ENCODE measurements at places on chromosomes 11 and 22.

DNA sequence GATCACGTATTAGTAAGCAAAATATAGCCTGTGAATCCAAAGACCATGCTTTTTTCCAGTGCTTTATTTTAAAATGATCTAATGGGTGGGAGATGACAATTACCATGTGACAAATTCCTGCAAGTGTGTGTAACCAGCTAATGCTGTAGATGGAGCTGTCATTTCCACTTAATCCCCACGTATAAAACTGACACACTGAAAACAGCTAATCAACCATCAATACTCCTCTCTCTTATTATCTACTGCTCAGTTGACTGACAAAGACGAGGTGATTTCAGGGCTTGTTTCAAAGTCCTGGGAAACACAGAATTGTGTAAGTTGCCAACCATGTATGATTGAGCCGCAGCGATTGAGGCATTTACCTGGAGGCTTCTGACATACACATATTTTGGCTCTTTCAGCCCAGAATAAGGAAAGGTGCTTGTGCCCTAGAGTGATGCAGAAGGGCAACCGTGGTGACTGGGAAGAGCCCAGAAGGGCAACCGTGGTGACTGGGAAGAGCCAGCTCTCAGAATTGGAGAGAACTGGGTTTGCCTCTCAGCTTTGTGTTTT is 9.7 kb downstream of the SLN start:
- no peak for DNase-seq

GRCh38 chr11:128848815-128849455 is 18.2 kb downstream of the KCNJ1 start:
- no peak for DNase-seq

- no peak for DNase-seq
These were observed at the start of gene RAC2 for GRCh38 chr22:37244114-37244921. TSS of gene RAC2 (minus strand) at chr22:37244269. CDS start at chr22:37244148, 121 bp downstream.

DNA sequence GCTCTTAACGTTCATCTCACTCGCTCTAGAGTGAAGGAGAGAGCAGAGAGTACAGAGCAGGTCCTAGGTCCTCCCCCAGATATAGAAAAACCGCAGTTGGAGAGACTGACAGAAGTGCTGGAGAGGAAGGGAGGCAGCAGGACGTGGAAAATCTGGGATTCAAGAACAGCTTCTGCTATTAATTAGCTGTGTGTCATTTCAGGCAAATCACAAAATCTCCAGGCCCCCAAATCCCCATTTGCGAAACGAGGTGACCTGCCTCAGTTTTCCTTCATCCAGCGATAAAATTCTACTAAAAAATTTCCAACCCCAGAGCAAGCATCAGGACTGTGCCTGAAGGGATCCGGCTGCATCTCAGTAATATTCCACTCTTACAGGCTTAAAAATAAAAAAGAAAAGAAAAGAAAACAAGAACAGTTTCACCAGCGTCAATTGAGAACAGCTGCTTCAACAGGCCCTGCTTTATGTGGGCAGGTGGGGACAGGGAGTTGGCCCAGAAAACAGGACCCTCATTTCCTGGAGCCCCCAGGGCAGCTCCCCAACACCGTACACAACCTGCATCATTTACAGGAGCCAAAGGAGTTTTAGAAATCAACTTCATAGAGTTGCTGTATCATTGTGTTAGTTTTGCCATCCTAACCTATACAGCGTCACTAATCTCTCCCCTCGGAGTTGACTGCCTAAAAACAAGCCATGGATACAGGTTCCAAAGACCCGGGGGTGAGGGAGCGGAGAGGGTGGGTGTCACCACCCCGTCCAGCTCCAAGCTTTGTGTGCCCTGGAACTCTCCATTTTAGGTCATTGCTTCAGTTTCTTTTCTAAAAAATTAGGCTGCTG is 2.3 kb upstream of the MALAT1 start:
- DNase-seq: no peak

GRCh38 chr11:69919659-69920344 is 100.6 kb upstream of the FGF3 start:
- DNase-seq: no peak

GRCh38 chr11:117713538-117713991 is 83.5 kb downstream of the DSCAML1 start:
- no peak for DNase-seq

DNA sequence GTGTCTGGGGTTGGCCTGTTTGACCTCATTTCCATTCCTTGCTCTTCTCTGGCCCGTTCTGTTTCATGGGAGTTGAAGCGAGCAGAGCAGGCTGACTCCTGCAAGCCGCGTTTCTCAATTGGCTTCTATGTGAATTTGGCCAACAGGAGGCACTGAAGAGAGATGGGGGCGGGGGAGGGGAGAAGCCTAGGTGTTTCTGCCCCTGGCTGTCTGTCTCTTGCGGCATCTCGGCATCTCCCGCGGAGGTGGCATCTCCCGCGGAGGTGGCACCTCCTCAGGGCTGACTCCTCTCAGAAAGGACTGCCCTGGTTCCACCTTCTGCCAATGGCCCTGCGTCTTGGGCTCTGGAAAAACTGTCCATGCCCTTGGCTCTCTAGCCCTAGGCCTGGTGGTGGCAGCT is 125.6 kb upstream of the CSNK2A3 start:
- DNase-seq: no peak

DNA sequence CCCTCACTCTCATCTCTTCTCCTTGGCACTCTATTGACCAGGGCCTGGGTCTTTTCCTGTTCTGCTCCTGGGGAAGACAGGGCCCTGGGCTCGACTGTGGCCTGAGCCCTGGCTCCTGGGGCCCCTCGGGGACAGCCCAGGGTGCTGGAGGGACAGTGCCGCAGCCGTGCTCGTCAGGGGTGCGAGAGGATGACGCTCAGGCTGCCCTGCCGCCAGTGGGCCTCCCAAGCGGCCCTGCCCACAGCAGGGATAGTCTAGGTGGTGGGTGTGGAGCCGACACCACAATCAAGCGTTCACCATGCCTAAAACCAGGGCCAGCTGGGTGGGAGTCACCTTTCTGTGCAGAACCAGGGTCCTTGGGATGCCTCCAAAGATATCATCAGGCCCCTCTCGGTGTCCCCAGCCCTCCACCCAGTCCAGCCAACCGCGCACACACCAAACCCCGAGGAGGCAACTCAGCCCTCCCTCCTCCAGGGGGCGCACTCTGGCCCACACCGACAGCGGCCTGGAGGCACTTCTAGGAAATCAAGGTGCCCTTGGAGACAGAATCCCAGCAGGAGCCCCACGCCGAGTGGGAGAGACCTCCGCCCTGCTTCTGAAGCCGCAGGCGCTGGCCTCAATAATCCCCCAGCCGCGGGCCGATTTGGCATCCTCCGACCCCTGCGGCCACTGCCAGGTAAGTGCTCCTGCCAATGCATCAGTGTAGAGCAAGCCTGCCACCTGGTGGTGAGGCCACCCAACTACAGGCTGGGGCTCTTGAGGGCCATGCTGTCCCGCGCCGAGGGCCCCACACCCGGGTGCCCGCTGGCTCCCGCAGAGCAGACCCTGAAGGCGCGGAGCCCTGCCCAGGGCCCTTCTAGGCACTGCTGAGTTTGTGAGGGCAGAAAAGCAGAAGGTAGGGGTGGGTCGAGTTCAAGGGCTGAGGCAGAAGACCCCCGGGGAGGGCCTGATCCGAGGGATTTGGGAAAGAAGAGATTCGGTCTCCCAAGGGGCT is 496.4 kb downstream of the BUD13 start:
- no peak for DNase-seq

GRCh38 chr22:47767403-47767802 is 1005.0 kb downstream of the TBC1D22A start:
- no peak for DNase-seq

- DNase-seq: no peak
These were observed 7.9 kb downstream of the LRRC75B start for GRCh38 chr22:24584871-24585411.

- DNase-seq: no peak
These were observed 16.8 kb downstream of the EXT2 start for GRCh38 chr11:44112091-44112821.

DNA sequence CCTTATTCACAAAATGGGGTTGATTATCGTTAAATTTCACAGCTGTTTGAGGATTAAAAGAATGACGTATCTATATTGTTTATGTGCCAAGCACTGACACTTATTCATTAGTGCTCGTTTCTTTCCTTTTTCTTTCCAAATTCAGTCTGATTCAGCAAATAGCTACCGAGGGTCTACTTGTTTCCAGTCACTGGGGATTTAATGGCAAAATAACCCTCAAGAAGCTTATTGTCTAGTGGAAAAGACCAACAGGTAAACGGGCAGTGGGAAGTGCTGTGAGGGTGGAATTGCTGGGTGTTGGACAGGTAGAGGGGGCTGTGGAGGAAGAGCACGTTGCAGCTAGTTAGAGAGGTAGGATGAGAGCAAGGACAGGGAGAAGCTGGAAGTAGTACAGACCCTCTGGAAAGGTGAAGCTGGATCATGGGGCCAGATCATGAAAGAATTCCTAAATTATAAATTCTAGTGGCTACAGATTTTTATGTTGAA is 48.3 kb upstream of the BIRC3 start:
- no peak for DNase-seq

DNA sequence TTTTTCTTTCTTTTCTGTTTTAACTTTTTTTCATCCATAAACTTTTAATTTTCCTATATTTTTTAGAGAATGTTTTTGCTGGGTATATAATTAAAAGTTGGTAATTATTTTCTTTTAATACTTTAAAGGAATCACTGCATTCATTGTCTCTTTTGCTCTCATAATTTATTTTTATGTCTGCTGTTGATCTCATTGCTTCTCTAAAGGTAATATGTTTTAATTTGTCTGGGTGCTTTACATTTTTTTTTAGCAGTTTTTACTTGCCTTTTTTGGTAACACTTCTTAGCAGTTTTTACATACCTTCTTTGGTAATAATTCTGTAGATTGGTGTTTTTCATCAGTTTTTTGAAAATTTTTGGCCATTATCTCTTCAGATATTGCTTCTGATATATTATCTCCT is 89.4 kb upstream of the BMAL1 start:
- DNase-seq: no peak

GRCh38 chr22:49046546-49047361 is 780.9 kb downstream of the BRD1 start:
- DNase-seq: no peak

DNA sequence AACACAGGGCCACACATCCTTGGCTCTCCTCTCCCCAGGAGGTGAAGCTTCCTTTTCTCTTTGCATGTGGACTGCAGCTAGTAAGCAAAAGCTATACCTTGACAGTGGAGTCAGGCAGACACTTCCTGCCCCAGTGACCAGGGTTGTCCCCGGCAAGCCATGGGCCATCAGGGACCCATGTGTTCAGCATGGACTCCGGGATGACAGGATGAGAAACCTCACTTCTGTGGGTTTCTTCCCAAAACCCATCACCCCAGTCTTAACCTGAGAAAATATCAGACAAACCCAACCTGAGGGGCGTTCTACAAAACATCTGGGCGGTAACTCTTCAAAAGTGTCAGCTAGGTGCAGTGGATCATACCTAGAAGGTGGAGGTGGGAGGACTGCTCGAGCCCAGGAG is 40.2 kb downstream of the GNB1L start:
- DNase-seq: no peak

GRCh38 chr11:83249445-83249844 is 36.7 kb downstream of the CCDC90B start:
- DNase-seq: no peak

- no peak for DNase-seq
These were observed 882 bp upstream of the MAP4K2 start for GRCh38 chr11:64803846-64804345.

GRCh38 chr11:17722000-17722643 is 2.8 kb downstream of the MYOD1 start:
- no peak for DNase-seq

DNA sequence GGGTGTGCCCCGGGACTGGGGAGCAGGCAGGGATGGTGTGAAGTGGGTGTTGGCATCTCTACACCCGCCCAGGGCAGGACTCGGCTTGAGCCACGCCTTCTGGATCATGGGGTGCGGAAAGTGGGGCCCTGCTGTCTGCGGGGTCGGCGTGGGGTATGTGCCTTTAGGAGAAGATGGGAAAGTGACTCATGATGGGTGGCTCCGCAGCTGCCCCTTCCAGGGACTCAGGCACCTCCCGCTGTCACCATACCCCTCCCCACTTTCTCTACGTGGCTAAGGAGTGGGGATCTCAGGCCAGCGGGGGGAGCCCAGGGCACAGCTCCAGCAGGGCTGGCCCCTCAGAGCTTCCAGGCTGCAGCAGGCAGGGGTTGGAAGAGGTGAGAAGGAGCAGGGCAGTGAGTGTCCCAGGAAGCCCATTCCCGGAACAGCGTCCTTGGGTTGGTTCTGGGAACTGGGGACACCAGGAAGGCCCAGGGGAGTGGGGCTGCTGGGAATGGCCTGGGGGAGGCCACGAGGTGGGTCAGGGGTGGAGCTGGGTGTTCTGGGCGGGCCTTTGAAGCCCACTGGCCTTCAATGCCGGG is 102.9 kb upstream of the FGF3 start:
- no peak for DNase-seq

GRCh38 chr22:45878051-45878781 is 98.7 kb downstream of the WNT7B start:
- no peak for DNase-seq

GRCh38 chr22:47813661-47814060 is 1051.2 kb downstream of the TBC1D22A start:
- DNase-seq: no peak

GRCh38 chr22:43153899-43154298 is 2.5 kb downstream of the TSPO start:
- DNase-seq: no peak

GRCh38 chr22:39839917-39840510 is 53.5 kb downstream of the ENTHD1 start:
- no peak for DNase-seq

- no peak for DNase-seq
These were observed 4.3 kb downstream of the SCUBE1 start for GRCh38 chr22:43338766-43339345.

GRCh38 chr11:33615751-33616150 is 84.9 kb downstream of the C11orf91 start:
- no peak for DNase-seq

DNA sequence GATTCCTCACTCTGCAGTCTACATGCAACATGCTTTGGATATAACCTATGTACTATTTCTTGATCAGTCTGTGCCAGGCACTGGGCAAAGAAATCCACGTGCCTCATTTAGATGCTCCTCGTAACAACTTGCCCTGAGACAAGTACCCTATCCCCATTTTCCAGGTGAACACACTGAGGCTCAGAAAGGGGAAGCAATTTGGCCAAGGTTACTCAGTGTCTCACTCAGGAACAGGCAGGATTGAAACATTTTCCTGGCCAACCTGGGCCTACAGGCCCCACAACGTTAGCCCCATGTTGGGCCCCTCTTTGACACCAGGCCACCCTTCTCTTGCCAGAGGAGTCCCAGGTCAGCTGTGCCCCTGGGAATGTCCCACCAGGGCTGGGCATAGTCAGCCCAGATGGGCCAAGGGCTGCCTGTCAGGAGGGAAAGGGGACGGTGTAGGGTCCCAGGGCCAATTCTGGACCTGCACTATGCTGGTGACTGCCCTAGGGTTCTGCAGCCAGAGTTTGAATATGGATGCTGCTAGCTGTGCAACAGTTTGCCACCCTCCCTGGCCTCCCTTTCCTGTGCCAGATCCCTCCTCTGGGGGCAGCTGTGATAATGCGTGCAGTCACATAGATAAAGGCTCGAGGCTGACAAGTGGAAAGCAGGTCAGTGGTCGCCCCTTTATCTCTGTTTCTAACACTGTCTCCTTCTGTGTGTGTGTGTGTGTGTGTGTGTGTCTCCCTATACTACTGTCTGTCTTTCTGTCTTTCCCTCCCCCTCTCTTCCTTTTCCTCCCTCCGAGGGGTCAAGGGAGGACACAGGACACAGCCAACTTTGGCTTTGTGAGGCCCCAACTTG is 10.4 kb upstream of the EMID1 start:
- no peak for DNase-seq

All from thoracic aorta (tissue), 2 donors.